Astrocyte (in vitro differentiated cells and primary cell): ENCODE measurements at places on chromosomes 11 and 22. TPM values are rescaled to one million over a fixed set of nuclear protein-coding genes. Genes with fewer than 3 reads are reported as not detected.

Gene GPR83
- 0.14 TPM in 1 of 2 replicates, not detected in the other for total RNA-seq

Gene TECTA
- total RNA-seq = 0.84 and 0.91 TPM in 2 replicates

Gene NRIP3
- 9.8 and 11.6 TPM in 2 replicates for total RNA-seq

DNA sequence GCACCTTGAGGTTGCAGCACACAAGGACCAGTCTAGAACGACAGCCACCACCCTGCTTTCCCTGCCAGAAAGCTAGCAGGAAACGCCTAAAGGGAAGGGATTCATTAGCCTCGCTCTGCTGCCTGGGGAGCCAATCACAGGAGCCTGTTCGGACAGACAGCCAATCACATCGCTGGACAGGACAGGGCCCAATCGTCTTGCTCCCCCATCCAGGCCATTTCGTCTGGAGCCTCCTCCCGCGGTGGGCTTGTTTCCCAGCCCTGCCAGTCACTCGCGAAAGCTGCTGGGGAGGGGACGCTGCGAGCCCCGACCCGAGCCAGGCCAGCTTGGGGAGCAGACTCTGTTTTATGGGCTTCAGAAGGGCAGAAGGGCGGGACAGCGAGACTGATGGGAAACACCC is 79.8 kb upstream of the NCAM1 start:
- DNase-seq = peak; percentile 67
- H3K27me3 ChIP-seq = no peaks in the 10 kb centered on the region
- H3K4me1 ChIP-seq = peaks cover 3% of the 10 kb centered on the region
- H3K27ac ChIP-seq = no peak overlapping the region
- H3K4me3 ChIP-seq = peak overlapping the region; percentile 50
- no peaks in the 10 kb centered on the region for H3K36me3 ChIP-seq

- H3K27ac ChIP-seq = no peak overlapping the region
- H3K4me1 ChIP-seq = peaks cover 13% of the 10 kb centered on the region
- DNase-seq = no peak
- H3K36me3 ChIP-seq = no peaks in the 10 kb centered on the region
- no peaks in the 10 kb centered on the region for H3K27me3 ChIP-seq
- no peak overlapping the region for H3K4me3 ChIP-seq
Observed at GRCh38 chr11:64008283-64008913, 22.2 kb downstream of the OTUB1 start.

DNA sequence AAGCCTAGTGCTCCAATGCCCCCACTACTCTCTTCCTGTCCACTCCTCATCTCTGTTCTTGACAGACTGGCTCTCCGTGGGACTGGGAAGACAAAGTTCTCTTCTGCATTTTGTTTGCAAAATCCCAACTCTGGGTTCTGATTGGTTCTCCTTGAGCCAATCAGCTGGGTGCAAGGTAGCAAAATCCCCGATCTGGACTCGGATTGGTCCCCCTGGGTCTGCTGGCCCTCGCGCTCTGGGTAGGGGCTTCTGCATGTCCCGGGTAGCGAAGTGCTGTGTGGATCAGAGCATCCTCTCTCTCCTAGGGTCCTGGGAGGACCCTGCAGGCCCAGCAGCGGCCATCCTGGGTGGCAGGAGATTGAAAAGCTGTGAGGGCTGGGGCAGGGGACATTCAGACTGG is 22.3 kb upstream of the A4GALT start:
- no peaks in the 10 kb centered on the region for H3K27me3 ChIP-seq
- no peak overlapping the region for H3K4me3 ChIP-seq
- H3K36me3 ChIP-seq = no peaks in the 10 kb centered on the region
- no peak overlapping the region for H3K27ac ChIP-seq
- no peak for DNase-seq

- peaks cover 59% of the 10 kb centered on the region for H3K4me1 ChIP-seq
- H3K4me3 ChIP-seq = no peak overlapping the region
Observed at GRCh38 chr22:37744589-37744988, 47.7 kb downstream of the TRIOBP start.

GRCh38 chr22:46587492-46588278 is 32.5 kb upstream of the GRAMD4 start:
- no peak for DNase-seq
- H3K4me1 ChIP-seq = peaks cover 18% of the 10 kb centered on the region
- H3K36me3 ChIP-seq = no peaks in the 10 kb centered on the region
- H3K27ac ChIP-seq = no peak overlapping the region
- H3K4me3 ChIP-seq = no peak overlapping the region

DNA sequence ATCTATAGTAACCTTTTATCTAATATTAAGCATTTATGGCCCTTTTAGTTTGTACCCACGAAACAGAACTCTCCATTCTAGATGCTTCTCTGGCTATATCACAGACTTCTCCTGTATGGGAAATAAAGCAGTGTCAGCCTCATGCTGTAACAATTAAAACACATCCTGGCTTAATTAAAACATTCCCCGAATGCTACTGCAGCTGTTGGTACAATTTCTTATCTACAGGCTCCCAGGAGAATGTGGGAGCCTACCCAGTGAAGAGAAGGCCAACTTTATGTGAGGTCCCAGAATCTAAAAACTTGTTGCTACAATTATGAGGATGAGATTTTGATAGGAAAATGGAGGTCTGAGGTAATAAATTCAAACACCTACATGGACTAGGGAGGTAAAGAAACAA is 83.8 kb downstream of the MPPED2 start:
- H3K4me1 ChIP-seq = no peaks in the 10 kb centered on the region
- no peaks in the 10 kb centered on the region for H3K27me3 ChIP-seq
- H3K27ac ChIP-seq = no peak overlapping the region
- H3K4me3 ChIP-seq = no peak overlapping the region
- DNase-seq = no peak

DNA sequence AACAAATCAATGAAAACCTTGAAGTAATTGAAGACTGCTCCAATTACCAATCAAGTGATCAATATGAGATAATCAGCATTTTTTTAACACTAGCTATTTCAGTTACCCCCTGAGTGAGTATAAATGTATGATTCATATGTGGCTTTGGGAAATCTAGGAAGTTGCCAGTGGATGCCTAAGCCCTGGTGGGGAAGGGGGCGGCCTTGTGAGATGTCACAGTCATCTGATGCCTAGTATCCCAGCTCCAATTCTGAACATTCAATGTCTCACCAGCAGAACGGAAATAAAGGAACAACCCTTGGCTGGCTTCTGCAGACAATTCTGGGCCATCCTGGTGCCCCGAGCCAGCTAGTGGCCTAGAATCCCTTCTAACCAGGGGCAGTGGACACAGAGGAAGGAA is 58.5 kb upstream of the TIMP3 start:
- H3K27me3 ChIP-seq = peaks cover 2% of the 10 kb centered on the region
- no peak overlapping the region for H3K27ac ChIP-seq
- H3K4me3 ChIP-seq = no peak overlapping the region
- peaks cover 15% of the 10 kb centered on the region for H3K4me1 ChIP-seq
- no peak for DNase-seq

DNA sequence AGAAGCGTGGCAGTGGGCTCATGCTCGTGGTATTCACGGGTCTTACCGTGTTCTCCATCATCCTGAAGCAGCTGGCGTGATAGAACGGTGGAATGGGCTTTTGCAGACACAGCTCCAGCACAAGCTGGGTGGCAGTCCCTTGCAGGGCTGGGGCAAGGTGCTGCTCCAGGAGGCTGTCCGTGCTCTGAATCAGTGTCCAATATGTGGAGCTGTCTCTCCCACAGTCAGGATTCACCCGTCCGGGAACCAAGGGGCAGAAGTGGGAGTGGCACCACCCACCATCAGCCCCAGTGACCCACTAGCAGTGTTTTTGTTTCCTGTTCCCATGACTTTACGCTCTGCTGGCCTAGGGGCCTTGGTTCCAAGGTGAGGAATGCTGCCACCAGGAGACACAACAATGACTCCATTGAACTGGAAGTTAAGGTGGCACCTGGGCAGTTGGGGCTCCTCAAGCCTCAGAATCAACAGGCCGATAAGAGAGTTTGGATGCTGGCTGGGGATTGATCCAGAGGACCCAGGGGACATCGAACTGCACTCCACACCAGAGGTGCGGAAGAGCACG is 16.9 kb upstream of the CD81 start:
- no peak overlapping the region for H3K4me3 ChIP-seq
- H3K27ac ChIP-seq = no peak overlapping the region
- H3K27me3 ChIP-seq = no peaks in the 10 kb centered on the region
- no peak for DNase-seq

DNA sequence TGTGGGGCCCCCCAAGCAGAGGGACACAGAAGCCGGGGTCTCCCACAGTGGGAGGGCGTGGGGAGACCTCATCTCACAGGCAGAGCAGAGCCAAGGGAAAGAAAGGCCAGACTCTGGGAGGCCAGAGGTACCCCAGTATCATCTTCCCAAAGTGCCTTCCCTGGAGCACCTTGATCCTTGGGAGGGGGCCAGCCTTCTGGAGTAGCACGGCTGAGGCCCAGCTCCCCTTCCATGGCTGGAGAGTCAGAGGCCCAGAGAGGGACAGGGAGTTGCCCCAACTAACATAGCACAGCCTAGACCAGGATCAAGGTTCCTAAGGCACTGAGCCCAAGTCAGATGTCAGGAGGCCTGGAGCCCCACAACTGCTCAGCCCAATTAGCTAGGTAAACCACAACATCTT is 50.6 kb downstream of the ELFN2 start:
- no peak for DNase-seq
- H3K27me3 ChIP-seq = peaks cover 18% of the 10 kb centered on the region
- no peak overlapping the region for H3K4me3 ChIP-seq
- H3K27ac ChIP-seq = no peak overlapping the region
- H3K4me1 ChIP-seq = peaks cover 4% of the 10 kb centered on the region
- H3K36me3 ChIP-seq = no peaks in the 10 kb centered on the region
